ENCODE measurements at places on chromosomes 2 and 18.

- DNase-seq: no peak
Observed at GRCh38 chr18:73790587-73790986, 357.0 kb downstream of the FBXO15 start.

- no peak for DNase-seq
Observed at GRCh38 chr2:8611246-8611645, 70.6 kb upstream of the ID2 start.

DNA sequence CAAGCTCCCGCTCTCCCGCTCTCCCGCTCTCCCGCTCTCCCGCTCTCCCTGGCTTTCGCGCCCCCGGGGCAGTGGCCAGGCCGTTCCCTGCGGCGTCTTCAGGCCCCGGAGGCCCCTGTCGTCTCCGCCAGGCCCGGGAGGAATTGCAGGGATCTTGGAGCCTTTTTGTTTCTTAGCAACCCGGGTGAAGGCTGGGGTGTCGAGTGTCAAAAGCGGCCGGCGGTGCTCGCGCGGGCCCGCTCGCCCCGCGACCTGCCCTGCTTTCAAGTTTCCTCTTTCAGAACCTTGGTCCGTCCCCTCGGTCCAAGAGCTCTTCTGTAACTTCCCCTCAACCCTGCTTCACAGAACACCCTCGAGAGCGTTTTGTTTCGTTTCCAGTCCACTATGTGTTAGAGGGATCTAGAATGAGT, 1.4 kb downstream of the RNF138 start:
- DNase-seq: peak; percentile 62

DNA sequence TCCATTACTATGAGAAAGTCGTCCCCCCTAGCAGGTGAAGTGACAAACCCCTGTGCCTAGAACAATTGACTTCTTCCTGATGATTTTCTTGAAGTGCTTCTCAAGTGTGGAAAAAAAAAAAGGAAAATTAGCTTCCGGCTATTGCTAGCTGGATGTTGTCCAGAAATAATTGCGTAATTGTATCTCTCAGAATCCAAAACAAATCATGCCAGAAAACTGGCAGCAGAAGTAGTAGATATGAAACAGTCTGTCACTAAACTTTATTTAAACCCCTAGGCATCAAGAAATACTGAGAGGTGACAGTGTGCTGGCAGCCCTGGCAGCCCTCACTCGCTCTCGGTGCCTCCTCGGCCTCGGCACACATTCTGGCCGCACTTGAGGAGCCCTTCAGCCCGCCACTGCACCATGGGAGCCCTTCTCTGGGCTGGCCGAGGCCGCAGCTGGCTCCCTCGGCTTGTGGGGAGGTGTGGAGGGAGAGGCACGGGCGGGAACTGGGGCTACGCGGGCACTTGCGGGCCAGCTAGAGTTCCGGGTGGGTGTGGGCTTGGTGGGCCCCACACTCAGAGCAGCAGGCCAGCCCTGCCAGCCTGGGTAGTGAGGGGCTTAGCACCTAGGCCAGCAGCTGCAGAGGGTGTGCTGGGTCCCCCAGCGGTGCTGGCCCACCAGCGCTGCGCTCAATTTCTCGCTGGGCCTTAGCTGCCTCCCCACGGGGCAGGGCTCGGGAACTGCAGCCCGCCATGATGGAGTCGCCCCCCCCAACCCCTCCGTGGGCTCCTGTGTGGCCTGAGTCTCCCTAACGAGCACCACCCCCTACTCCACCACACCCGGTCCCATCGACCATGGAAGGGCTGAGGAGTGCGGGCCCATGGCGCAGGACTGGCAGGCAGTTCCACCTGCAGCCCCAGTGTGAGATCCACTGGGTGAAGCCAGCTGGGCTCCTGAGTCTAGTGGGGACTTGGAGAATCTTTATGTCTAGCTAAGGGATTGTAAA, 80.5 kb upstream of the ABCA12 start:
- no peak for DNase-seq

- no peak for DNase-seq
Observed at GRCh38 chr2:206276169-206276942, 1.9 kb downstream of the ZDBF2 start.

GRCh38 chr2:238239543-238239862, 335 bp downstream of the HES6 start:
- no peak for DNase-seq

DNA sequence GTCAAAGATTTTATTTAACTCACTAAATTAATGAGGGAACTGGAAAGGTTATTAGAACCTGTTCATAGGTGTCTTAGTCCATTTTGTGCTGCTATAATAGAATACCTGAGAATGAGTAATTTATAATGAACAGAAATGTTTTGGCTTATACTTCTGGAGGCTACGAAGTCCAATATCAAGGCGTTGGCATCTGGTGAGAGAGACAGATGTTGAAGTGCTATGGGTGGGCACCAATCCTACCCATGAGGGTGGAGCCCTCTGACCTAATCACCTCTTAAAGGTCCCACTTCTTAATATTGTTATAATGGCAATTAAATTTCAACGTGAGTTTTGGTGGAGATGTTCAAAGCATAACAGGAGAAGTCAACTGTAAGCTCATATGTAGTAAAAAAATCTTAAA, 5.1 kb downstream of the RPIA start:
- no peak for DNase-seq

DNA sequence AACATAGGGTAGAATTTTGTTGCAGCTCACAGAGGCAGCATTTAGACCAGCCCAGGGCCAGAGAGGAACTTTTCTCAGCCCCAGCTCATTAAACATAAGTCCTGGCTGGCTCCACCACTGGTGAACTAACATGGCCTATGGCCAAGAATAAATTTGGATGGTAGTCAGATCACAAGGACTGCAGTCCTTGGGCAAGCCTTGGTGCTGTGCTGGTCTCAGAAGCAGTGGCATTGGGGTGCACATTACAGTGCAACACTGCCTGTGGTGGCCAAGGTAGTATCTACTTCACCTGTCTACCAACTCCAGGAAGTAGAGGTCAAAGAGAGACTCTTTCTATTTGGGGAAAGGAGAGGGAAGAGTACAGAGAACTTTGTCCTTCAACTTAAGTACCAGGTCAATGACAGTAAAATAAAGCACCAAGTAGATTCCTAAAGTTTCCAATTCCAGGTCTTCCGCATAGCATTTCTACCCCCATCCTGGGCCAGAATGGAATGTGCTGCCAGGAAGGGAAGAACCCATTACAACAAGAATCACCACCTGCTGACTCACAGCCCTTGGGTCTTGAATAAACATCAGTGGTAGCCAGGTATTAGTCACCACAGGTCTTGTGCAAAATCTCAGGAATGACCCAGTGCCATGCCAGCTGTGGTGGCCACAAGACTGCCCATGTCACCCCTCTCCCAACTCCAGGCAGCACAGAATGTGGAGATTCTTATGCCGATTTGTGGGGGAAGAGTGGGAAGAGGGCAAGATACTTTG, 155.4 kb upstream of the FSIP2 start:
- no peak for DNase-seq

DNA sequence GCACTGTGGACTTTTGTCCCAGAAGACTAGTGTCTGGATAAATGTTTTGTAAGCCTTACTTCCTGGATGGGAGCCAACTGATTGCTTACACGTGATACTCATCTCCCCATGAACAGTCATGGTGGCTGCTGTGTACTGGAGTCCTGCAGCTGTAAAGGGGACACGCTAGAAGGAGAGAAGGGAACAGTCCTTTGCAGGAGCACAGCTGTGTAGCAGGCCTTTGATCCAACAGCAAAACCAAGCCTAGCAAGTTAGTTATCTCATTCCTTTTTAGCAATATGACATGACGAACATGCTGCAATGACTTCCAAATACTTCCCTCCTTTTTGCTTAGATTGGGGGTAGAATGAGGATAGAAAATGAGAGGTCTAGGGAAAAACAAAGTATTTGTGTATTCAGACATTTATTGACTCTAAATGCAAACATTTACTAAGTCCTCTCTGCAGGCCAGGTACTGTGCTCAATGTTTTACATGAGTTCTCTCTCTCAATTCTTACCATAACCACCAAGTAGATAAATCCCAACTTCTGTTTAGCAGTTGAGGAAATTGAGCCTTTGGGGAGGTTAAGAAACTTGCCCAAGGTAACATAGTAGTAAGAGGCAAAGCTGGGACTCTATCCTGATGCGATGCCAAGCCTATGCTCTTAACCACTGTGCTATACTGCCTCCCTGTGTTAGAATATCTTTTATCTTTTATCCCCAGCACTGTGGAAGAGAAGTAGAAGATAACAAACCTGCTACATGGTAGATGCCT, 55.4 kb upstream of the CD28 start:
- DNase-seq: peak; percentile 25

GRCh38 chr18:75228967-75229366, 18.4 kb downstream of the TSHZ1 start:
- DNase-seq: no peak

DNA sequence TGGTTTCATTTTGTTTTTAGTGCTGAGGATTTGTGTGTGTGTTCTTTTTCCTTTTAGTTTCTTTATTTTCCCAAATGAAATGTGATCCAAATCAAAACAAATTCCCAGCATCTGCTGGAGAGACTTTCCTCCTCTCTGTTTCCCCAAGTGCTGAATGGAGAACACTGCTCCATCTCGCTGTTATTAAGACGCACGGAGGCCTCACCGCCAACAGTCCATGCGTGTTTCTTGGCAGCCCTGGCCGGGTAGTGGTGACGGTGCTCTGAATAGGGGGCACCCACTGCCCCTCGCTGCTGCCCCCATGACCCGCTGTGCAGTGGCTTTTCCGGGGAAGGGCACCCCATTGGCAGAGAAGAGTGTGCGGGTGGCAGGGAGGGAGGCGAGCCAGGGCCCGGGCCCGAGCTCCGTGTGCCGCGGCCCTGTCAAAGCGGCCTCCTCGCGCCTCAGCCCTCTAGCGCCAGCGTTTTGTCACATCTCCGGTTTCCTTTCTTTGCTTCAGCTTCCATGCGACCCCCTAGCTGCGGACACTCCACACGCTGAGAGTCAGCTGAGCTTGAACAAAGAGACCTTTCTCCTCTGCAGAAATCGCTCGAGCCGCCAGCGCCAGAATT, 473.7 kb upstream of the SALL3 start:
- DNase-seq: no peak

GRCh38 chr2:74864728-74865722, 31.1 kb downstream of the HK2 start:
- no peak for DNase-seq

GRCh38 chr2:189375842-189376241, 65.4 kb upstream of the WDR75 start:
- no peak for DNase-seq

GRCh38 chr18:21267400-21267799, 25.4 kb downstream of the GREB1L start:
- no peak for DNase-seq

DNA sequence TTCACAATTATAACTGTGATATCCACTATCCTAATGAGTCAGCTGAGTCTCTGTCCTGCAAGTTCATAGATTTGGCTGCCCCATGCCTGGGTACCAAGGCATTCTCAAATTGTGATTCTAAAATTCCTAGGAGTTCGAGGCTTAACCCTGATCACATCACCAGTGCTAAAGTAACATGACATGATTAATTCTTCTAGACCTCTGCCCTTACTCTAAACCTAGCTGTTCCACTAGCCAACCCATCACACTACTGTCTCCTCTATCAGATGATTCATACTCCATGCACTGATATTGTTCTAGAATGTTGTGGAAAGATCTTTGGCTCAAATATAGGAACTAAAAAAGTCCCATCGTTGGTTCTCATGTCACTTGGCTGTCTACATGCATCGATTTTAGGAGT, 487.6 kb downstream of the PIK3C3 start:
- no peak for DNase-seq

DNA sequence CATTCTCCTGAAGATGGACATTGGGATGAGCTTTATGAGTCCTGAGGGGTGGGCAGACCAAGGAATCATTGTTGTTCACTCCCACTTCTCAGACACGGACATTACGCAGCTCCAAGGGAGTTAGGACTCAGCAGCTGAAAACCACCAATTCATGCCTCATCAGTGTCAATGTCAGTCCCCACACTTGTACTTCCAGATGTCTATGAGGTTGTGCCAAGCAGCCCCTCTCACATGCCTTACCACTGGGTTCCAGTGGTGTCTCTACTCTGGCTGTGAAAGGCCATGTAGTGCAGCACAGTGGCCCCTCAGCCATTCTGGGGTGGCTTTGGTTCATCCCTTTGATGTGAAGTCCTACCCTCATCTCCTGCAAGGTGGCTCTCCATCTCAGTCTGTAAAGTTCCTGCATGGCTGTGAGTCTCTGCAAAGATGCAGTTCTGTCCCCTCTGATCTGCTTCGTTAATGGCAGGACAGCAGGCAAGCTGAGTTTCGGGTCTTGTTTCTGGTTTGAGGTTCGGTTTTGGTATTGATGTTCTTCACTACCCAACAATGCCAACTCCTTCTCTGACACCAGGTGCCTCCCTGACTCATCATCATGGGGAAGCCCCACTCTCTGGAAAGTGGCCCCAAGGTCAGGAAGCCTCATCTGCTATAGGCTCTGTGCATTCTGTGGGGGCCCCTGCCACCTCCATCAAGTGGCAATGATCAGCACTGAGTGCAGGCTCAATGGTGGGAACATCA, 14.0 kb upstream of the COL6A3 start:
- DNase-seq: peak; percentile 41

DNA sequence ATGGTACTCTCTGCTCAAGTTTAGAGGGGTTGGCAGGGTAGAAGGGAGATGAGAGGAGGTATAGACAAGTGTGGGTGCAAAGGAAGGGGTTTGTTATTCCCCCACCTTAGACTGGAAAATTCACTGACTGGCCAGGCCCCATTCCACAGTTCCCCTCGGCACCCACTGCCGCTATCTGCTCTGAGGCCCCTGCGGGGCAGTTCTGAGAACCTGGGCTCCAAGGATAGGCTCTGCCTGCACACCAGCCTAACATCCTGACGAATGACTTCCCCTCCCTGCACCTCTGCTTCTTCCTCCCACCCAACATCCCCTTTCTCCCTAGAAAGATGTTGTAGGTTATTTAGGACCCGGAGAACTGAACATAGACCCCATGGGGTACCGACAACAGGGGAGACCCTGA, 303.9 kb upstream of the HDAC4 start:
- DNase-seq: no peak

DNA sequence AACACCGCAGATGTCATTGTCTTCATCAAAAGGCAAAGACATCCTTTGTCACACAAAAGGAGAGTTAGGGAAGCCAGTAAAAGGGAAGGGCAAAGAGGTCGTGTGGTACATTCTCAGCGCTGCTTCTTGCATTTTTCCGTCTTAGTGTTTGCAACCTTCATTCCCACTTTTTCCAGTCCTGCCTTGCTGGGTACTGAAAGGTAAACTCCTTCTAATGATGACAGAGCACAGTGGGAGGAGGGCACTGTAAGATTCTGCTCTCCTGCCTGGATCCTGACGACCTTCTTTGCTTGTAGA, 424.3 kb upstream of the MEX3C start:
- no peak for DNase-seq

All from CD4-positive, alpha-beta T cell treated with Interleukin-10 for 1 hour (primary cell).